ENCODE measurements at places on chromosomes 7 and 10.

DNA sequence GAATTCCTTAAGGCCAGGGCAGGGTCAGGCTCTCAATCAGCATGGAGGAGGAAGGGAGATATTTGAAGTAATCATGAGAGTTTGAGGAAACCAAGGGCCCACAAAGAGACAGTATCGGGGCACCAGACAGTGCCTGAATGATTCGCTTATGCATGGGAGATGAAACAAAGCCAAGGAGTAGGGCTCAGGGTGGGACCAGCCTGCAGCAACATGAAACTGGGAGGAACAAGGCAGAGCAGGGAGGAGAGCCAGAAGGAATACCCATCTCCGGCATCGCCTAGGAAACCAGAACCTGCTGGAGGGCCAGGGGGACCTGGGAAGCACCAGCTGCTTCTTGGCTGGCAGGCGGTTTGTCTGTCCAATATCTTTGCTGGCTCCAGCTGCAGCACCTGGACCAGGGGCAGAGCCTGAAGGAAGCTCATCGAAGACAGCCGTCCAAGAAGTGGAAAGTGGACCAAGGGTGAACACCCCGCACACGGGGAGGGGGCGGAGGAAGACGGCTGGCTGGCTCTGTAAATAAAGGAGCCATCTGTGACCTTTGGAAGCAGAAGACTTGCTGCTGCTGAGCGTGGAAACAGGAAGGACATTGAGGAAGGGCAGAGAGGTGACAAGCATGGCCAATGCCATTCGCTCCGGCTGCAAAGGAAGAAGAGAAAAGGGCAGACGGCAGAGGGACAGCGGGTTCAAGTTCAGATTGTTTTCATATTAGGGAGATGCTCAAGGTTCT, 34.4 kb upstream of the ECHDC3 start:
- DNase-seq: no peak

- no peak for DNase-seq
Measured at GRCh38 chr10:68269562-68270290, 37.8 kb upstream of the ATOH7 start.

DNA sequence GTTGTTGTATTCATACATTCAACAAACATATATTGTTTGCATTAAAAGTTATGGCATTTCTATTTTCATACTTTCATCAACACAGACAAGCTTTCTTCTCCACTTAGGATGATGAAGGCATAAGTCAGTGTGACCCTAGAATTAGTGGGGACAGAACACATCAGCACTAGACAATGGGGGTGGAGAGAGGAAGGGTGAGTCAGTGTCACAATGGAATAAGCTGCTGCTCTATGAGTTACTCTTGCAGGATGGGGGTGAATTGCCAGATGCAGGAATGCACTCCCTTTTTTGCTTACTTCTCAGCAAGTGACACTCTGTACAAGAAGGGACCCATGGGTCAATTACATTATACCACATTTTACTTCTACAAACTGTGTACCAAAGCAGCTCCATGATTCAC, 74.0 kb downstream of the DGKI start:
- no peak for DNase-seq

- DNase-seq: no peak
Measured at GRCh38 chr7:17966706-17967105, 26.4 kb upstream of the SNX13 start.

DNA sequence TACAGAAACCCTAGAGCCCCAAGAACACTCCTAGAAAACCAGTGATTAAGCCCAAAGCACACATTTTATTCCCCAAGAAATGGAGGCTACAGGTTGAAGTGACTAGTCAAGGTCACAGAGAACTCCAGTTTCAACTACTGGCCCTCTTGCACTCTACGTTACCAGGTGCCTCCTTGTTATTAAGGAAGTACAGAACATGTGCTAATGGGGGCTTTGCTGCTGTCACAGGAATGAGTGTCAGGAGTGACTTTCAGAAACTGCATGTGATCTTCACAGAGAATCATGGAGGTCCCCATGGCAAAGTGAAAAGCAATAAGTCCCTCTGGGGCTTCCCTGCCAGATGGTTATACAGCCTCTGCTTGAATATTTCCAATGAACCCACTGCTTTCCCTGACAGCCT, 19.3 kb downstream of the JAZF1 start:
- no peak for DNase-seq

- DNase-seq: no peak
Measured at GRCh38 chr7:98251231-98251600, 816 bp downstream of the TECPR1 start.

DNA sequence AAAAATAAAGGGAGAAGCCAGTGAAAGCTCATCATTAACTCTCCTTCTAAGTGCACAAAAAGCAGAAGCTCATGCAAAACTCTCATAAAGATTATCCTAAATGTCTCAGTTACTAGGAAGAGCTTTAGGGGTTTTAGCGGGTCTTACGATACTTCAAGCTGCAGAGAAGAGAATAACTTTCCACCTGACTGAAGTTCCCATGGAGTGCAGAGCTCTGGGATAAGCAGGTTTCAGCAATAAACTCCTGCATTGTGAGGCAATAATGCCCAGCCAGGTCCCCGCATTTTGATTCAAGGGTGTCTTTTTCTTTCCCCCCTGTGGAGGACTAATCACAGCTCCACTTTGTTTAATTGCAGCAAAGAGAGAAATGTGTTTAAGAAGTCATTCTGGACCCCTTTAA, 241.9 kb upstream of the SP8 start:
- DNase-seq: no peak

DNA sequence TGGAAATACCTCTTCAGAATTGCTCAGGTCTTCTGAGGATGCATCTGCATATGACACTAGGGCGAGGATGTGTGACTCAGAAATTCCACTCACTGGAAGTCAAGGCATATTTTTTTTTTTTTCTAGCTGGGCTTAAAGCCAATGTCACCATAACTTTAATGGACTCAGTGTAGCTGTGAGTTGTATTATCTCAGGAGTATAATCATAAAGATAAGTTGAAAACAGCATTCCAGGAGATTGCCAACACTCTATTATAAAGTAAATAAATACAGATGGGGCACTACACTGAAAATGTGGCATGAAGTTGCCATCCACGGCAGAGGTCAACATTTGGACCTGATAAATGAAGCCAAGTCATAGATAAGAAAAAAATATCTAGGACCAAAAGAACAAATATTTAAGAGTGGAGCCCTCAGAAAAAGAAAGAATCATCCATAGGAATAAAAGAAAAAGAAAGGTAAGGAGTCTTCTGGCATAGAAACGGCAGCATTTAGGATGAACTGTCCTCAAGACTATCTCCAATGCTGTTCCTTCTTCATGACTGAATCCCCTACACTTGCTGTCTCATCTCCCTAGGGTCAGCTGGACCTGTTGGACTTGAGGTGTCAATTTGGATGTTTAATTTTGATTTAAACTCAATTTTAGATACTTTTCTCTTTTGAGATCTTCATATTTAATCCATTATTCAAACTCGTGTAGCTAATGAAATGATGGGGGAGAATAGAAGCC, 72.9 kb upstream of the CAV2 start:
- no peak for DNase-seq

- no peak for DNase-seq
Measured at GRCh38 chr7:29170781-29171180, 23.8 kb upstream of the CHN2 start.

GRCh38 chr7:36627836-36628235, 96.5 kb downstream of the AOAH start:
- DNase-seq: no peak

- DNase-seq: no peak
Measured at GRCh38 chr10:92990615-92991014, 70.0 kb upstream of the CYP26C1 start.

DNA sequence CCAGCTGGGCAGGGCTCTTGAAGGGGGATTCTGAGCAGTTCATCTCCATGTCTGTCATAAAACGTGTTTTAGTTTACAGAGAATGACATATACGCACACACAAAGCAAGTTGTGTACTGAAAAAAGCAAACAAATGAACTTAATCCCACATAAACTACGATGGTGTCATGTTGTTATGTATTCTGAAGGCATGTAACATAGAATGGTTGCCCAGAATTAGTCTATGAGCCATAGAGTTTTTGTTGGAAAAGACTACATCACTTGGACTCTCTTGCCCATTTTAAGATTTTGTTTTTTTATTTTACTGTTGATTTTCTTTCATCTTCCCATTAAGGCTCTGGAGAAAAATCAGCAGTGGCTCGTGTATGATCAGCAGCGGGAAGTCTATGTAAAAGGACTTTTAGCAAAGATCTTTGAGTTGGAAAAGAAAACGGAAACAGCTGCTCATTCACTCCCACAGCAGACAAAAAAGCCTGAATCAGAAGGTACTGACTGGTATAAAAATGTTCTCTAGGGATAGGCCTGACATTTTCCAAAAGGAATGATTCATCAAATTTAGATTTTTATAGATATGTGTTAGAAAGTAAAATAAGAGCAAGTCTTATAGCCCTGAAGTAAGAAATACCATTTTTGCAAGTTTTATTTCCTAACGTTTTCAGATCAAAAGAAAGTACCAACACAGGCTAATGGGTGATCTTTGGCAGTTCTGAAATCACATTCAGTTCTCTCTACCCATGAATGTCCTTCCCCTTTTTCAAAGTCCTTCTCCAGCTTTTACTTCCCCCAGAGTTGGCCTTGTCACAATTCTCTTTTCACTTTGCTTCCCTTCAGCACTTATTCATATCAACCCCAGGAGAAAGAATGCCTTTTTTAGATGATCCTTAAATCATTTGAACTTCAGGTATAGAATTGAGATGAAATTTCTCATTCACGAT, 18.9 kb downstream of the CEP55 start:
- DNase-seq: no peak

DNA sequence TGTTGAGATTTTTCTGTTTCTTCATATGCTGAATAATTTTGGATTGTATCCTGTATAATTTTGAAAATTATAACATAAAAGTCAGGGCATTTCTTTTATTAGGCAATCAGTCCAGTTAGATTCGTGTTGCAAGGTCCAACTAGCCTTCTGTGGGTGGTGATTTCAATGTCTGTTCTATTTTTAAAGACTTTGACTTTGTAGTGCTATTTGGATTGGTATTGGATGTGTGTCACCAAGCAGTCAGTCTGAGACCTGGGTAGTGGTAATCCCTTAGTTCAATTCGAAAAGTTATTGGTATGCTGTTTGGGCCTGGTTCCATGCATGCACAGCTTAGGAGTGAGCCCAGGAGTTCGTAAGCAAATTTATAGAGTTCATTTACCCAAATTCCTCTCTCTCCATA, 82.2 kb downstream of the EPDR1 start:
- DNase-seq: no peak

DNA sequence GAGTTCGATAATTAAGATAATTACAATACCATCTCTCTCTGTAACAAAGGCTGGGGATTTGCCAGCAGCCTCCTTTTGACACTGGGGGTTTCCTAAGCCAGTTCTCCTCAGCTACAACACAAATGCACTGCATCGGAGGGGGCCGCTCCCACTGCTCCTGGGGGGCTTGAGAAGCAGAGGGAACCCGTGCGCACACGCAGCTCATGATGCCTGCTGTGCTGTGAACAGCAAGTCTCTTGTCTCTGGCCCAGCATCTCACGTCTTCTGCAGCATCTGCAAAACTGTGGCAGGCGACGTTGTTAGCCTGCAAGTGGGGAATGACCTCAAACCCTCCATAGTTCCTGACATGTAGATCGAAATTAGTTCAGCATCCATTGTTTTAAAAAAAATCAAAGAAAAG, 5.5 kb downstream of the VIPR2 start:
- DNase-seq: no peak

- DNase-seq: no peak
Measured at GRCh38 chr10:4820804-4821401, 5.1 kb upstream of the AKR1E2 start.

DNA sequence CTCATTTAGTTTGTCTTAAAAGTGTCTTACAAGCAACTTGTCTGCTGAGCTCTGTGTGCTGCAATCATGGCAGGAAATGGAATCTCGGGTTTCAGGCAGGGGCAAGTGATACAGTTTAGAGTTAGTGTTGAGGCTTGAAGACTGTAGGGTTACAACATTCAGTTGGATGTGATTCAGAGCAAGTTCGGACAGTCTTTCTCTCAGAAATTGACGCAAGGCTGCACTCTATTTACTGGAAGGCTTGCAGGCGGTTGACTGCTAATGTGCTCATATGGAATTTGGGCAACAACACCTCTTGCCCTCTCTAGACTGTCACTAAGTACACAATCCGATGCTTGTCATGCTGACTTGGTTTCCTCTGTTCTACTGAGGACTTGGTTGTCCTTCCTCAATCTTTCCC, 161.7 kb upstream of the BMPER start:
- DNase-seq: no peak

- DNase-seq: no peak
Measured at GRCh38 chr10:6025683-6026255, 36.4 kb downstream of the IL2RA start.

GRCh38 chr7:138890499-138891445, 90.4 kb downstream of the KIAA1549 start:
- DNase-seq: no peak

DNA sequence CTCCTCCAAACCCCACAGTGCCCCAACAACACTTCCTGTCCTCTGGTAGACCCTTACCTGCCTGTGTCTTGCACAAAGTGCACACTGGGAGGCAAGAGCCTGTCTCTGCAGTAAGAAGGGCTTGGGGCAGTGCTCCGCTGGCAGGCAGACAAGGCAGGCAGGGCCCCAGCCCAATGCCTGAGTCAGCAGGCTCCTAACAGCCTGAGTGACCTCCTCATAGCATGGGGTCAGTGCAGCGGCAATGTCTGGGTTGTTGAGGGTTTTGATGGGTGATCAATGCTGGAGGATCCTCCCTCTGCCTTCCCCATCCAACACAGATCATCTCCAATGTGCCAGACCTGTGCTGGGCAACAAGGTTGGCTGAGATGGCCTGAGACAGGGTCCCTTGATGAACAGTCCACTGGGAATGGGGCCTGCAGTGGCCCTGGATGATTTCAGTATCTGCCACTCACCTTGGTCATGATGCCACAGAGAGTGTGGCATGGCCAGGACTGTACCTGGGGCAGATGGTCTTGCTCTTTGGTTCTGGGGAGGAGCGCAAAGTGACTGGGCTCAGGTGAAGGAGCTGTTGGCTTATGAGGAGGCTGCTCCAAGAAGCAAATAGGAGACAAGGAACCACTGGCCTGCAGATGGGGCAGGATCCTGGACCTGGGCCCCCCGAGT, 55.6 kb upstream of the CAMK2B start:
- no peak for DNase-seq

DNA sequence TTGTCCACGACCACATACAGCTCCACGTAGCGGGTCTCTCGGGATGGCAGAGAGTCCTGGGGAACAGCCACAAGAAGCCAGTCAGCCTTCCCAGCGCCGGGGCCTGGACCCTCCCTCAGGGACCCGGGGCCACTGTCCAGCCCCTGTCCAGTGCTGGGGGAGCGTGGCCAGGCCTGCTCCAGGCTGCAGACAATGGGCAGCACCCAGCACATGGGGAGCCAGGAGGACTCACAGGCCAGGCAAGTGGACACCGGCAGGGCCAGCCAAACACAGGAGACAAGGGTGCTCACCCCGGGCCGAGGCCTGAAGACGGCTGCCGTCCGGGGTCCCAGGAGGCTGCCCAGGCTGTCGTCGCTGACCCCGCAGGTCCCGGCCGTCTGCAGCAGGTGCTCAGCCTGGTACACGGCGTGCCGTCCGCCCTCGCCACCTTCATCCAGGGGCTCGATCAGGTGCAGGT, 3.7 kb downstream of the ADAM8 start:
- DNase-seq: no peak

- DNase-seq: no peak
Measured at GRCh38 chr7:37433166-37433565, 15.5 kb downstream of the ELMO1 start.

Data from stimulated activated CD4-positive, alpha-beta T cell treated with anti-CD3 and anti-CD28 coated beads, Interleukin-1b, Interleukin-23, amount 100 ng/mL, for 1 hour (primary cell).